Activated naive CD8-positive, alpha-beta T cell treated with anti-CD3 and anti-CD28 coated beads, Interleukin-2, amount 50 U/mL, for 24 hours (primary cell): ENCODE measurements at places on chromosomes 13 and 19.
A peak's percentile ranks its signal among the peaks of the same experiment; 100 is the strongest.

DNA sequence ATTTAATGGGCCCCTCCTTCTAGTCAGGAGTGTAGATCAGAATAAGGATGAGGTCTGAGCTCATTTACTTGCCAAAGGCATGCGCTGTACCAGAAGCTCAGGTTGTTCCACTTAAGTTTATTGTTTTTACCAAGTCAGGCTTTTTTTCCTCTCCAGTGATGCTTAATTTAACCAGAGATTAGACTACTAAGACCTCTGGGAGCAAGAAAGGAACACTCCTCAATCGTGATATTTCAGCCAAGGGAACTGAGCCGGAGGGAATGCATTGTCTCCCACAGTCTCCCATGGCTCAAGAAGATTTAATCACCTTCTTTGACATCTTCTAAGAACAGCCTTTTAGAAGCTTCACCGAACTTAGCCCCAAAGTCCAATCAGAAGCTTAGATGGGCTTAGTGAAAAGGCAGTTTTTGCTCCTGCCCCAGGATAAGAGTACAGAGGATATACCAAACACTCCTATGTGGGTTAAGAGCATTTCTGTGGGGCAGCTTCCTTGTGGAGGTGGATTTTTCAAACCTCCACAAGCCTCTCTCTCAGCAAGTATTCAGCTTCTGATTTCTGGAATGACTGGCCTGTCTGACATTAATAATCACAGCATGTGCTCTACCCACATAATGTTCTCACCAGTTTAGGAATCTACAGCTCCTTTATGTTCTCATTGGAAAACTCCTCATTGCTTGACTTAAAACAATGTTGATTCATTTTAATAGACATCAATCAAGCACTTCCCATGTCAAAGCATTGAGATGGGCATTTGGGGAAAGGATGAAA, 322.7 kb downstream of the SUCLA2 start:
- no peak for DNase-seq

GRCh38 chr13:95620825-95621498, 23.5 kb downstream of the DZIP1 start:
- DNase-seq, result no peak

DNA sequence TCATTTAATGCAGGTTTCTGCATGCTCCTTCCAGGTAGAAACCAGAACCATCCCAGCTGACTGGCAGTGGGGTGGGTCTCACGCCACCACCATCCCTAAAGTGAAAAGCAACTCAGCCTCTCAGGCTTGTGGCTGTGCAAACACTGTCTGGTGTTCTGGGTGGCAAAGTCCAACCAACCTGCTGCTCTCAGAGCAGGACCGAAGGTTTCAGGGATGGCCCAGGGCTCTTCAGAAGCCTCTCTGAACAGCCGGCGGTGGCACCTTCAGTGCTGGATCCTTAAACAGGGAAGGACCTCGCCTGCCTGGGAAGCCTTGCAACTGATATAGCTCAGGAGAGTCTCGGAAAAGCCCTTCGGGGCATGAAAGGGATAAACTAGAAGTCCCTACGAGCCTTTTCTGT, 100.8 kb downstream of the COL4A1 start:
- no peak for DNase-seq

GRCh38 chr13:110351636-110352420, 44.7 kb downstream of the COL4A2 start:
- no peak for DNase-seq

GRCh38 chr19:43609872-43610271, 2.0 kb upstream of the SRRM5 start:
- no peak for DNase-seq

GRCh38 chr13:67117010-67117550, 113.1 kb downstream of the PCDH9 start:
- no peak for DNase-seq

DNA sequence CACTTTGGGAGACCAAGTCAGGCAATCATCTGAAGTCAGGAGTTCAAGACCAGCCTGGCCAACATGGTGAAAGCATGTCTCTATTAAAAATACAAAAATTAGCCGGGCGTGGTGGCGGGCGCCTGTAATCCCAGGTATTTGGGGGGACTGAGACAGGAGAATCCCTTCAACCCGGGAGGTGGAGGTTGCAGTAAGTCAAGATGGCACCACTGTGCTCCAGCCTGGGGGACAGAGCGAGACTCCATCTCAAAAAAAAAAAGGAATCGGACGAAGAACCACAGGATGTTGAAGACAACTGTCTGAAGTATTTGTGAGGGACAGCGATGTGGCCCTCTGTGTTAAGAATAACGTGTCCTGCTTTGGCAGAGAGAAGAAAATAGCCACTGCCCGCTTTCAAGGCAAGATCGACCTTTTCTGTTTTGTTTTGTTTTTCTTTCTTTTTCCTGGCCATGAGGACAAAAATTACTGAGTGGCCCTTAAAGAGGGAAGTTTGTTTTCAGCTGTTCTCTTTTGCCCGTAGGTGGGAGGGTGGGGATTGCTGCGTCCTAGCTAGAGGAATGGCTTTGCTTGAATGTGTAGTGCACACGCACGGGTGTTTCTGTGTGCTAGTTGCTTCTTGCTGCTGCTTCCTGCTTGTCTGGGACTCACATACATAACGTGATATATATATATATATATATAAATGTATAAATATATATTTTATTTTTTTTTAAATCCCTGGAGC, 6.2 kb upstream of the PRKCG start:
- no peak for DNase-seq

GRCh38 chr19:49672131-49672919, 4.7 kb upstream of the PRMT1 start:
- DNase-seq, result peak; percentile 85

DNA sequence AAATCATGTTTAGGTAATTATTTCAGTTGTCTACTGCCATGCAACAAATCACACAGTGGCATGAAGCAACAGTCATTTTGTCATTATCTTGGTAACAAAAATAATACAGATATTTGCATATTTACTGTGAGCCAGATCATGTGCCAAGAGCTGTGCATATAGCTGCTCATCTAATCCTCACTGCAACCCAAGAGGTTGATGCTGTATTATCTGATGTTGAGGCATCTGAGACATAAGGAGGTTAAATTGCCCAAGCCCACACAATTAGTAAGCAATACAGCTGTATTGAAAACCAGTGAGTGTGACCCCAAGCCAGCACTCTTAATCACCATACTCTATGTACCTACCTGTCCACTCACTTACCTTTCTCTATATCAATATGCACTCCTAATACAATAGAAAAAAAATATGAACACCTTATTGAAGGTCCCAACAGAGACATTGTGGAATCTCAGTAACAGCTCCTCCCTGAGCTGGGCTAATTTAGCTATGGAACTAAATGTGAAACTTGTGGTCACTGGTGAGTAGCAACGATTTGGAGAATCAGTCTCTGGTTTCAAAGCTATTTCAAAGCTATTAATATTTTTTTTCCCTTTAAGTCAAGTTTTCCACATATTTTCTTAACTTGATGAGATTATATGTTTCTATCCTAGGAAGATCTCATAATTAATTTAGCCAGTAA, 185.2 kb downstream of the KLF12 start:
- no peak for DNase-seq

DNA sequence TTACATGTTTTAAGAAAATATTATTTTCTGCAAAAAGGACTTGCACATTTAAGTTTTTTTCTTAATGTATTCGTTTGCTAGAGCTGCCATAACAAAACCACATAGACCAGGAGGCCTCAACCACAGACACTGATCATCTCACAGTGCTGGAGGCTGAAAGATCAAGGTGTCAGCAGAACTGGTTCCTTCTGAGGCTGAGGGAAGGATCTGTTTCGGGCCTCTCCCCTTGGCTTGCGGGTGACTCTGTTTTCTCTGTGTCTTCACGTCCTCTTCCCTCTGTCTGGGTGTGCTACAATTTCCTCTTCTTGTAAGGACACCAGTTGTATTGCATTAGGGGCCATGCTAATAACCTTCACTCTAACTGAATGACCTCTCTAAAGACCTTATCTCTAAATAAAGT, 364.2 kb downstream of the IRS2 start:
- DNase-seq, result no peak
